Endodermal cell (in vitro differentiated cells): ENCODE measurements at places on chromosomes 6 and 20. TPM values are rescaled to one million over a fixed set of nuclear protein-coding genes. Genes with fewer than 3 reads are reported as not detected.

GRCh38 chr6:21777846-21778245 is 184.3 kb downstream of the SOX4 start:
- DNase-seq = no peak

DNA sequence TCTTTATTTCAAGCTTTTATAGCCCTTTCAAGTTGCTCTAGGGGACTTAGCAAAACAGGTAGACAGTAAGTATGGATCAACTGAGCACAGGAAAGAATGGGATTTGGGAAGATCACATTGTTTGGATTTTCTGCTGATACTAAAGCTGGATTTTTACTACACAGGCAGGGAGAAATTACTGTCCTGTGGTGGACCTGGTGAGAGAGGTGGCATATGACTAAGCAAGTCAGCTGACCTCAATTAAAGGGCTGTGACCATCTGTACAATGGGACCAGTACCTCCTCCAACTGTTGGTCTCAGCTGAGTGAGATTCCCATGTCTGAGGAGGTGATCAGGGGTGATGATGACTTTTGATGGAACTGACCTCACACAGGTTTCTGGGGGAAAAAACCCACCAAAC is 28.0 kb downstream of the RREB1 start:
- DNase-seq = peak; percentile 22

The TREML1 gene
- total RNA-seq = 0.31 to 0.65 TPM (median 0.31 TPM) in 3 replicates

The ZNF391 gene
- 8.1 to 9.6 TPM (median 9.2 TPM) in 3 replicates for total RNA-seq

GRCh38 chr6:157593596-157593995 is 212.6 kb downstream of the ZDHHC14 start:
- DNase-seq = no peak

DNA sequence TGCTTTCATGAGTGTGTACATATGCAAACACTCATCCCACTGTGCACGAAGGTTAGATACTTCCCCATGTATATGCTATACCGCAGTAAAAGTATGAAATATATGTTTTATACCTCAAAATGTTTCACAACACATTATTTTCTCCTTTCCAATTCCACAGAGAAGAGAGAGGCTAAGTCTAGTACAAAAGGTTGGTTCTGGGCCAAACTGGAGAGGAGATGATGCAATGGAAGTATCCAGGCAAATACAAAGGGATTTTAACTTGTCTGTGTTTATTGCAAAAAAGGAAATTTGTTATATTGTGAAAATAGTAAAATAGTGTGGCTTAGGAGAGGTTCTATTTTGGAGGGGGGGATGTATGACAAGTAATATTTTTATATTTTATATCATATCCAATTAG is 112.6 kb downstream of the PLCB1 start:
- no peak for DNase-seq

DNA sequence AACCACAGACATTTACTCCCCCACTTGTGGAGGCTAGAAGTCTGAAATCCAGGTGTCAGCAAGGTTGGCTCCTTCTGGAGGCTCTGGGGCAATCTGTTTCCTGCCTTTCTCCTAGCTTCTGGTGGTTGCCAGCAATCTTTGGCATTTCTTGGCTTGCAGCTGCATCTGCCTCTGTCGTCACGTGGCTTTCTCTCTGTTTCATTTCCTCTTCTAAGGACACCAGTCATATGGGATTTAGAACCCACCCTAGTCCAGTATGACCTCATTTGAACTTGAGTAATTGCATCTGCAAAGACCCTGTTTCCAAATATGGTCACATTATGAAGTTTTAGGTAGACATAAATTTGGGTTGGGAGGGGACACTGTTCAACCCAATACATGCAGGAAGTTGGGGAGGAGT is 56.2 kb upstream of the EPB41L1 start:
- DNase-seq = no peak

DNA sequence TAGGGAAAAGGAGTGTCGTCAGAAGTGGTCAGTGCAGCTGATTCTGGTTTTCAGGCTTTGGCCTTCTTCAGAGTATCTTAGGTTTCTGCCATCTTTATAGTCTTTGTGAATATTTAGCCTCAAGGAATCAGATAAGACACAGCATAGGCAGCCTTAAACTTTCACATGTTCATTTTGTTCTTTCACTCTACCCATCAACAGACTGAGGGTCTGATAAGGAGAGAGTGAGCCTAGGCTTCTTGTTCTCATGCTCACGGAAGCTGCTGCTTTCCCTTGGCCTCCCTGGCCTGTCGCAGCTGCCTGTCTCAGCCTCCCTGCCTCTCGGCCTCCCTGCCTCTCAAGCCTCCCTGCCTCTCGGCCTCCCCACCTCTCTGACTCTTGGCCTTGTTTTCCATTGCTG is 20.1 kb downstream of the RTF2 start:
- no peak for DNase-seq

- no peak for DNase-seq
Observed at GRCh38 chr20:1867495-1868260, 27.5 kb upstream of the SIRPA start.

The OR12D3 gene
- not detected in 3 replicates for total RNA-seq

GRCh38 chr6:86192123-86192522 is 549.4 kb upstream of the SYNCRIP start:
- DNase-seq = peak; percentile 68

The ARMC12 gene
- 0.93 to 2.0 TPM (median 1.8 TPM) in 3 replicates for total RNA-seq

The XKR7 gene
- 2.1 and 2.7 TPM in 2 replicates for total RNA-seq

The CDKN1A gene
- 3.7 and 3.9 TPM in 2 replicates for total RNA-seq

DNA sequence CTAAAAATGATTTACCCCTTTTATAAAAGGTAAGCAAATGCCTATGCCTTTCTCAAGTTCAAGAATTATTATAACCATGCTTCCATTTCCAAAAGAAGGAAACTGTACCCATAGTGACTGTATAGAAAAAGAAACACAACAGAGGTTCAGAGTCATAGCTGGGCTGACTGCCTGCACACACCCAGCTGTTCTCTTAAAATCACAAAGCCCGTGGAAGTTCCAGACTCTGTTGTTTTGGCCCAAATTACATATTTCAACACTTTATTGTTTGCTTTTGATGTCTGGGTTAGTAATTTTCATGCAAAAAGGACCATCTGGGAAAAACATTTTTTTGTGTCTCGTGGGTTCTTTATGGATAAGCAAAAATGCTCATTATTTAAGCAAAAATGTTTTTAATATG is 99.2 kb downstream of the LCA5 start:
- no peak for DNase-seq

DNA sequence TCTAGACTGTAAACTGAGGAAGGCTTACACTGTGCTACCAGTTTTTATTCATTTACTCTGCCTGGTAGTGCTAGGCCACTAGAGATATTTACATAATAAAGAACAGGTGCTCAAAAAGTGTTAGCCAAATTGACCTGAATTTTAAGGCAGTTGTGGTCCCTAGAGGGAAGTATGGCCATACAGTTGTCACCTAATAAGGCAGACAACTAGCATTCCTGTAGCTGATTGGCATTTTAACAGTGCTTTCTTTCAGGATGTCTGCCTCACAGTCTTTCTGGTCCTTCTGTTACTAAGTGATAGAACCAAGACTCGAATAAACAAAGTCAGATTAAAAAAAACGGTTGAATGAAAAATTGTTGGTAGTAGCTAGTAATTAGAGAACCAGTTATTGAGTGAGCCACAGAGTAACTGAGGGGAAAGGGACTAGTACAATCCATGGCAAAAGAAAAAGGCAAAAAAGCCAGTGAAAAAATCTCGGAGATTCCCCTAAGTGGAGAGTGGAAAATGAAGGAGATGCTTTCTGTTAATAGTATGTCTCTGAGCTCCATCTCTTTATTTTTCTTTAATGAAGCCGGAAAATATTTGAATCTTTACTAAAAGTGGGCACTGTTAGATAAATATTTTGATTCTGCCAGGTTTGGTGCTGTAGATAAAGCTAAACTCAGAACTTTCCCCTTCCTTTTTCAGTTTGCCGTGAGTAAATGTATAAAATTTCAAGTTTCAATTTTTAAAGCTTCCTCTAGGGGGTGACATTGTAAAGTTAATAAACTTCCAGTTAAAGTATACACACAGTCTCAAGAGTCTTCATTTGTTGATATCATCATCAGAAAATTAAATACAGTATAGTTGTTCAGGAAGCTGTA is 9.1 kb downstream of the VTA1 start:
- DNase-seq = peak; percentile 45

DNA sequence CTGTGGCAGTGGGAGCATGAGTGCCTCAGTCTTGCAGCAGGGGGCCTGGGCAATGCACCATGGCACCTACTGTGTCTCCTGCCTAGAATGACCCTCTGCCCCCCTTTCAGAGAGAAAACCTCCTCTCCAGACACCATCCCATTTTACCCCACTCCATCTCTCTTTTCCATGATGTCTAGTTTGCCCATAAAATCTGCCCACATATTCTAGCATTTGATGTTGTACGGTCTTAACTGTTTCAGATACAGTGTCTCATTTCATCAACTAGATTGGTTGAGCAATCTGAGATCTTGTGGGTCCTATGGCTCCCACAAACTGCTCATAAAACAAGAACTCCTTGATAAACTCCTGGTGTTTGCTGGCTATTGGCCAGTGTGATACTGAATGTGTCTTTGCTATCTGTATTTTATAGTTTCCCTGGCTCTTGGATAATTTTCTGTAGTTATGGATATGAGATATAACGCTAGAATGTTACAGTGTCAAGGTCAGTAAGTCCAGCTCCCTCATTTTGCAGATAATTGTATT is 8.1 kb downstream of the PNPLA1 start:
- no peak for DNase-seq

The HLA-DQB1 gene
- total RNA-seq = 1.5 to 4.4 TPM (median 2.2 TPM) in 3 replicates

- DNase-seq = no peak
Observed at GRCh38 chr20:19223640-19224039, 11.2 kb downstream of the SLC24A3 start.

DNA sequence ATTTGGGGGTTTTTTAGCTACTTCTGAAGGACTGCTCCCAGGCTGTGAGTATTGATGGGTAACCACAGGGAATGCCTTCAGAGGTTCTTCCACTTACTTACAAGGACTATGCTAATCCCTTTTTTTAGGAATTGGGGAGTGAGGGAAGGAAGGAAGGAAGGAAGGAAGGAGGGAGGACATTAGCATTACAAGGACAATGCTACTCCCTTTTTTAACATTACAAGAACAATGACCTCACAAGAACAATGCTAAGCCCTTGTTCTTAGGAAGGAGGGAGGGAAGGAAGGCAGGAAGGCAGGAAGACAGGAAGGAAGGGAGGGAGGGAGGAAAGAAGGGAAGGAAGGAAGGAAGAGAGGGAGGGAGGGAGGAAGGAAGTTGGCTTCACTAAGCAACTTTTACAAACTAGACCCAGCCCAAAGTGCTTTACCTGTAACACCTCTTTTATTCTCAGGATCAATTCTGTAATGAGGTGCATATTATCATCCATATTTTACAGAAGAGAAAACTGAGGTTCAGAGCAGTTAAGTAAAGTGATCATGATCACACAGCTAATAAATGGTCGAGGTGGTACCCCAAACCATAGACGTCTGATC is 446.8 kb upstream of the JARID2 start:
- DNase-seq = no peak

- no peak for DNase-seq
Observed at GRCh38 chr20:15379681-15380296, 1042.4 kb upstream of the FLRT3 start.

GRCh38 chr20:40805592-40805991 is 116.6 kb upstream of the MAFB start:
- no peak for DNase-seq

- DNase-seq = no peak
Observed at GRCh38 chr6:11141295-11141694, 29.8 kb upstream of the ERVFRD-1 start.

The IL20RA gene
- 0.13 to 0.26 TPM in 2 of 3 replicates, not detected in the other for total RNA-seq

DNA sequence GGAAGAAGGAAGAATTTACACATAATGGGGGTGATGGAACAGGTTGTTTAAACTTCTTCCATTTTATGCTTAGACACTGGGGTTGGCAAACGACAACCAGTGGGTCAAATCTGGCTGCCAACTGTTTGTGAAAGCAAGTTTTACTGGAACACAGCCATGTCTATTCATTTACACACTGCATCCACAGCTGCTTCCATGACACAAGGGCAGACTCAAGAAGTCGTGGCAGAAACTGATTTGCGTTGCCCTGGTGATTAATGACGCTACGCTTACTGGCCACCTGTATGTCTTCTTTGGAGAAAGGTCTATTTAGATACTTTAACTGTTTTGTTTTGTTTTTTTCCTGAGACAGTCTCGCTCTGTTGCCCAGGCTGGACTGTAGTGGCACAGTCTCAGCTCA is 19.0 kb downstream of the CTCFL start:
- DNase-seq = no peak

The SIRPB2 gene
- not detected in 3 replicates for total RNA-seq

The AURKA gene
- 56.3 and 58.0 TPM in 2 replicates for total RNA-seq

The SLC22A1 gene
- 1.0 and 1.1 TPM in 2 replicates for total RNA-seq

The LPA gene
- total RNA-seq = 0.46 to 0.80 TPM (median 0.47 TPM) in 3 replicates

The SRSF3 gene
- 536 and 574 TPM in 2 replicates for total RNA-seq

DNA sequence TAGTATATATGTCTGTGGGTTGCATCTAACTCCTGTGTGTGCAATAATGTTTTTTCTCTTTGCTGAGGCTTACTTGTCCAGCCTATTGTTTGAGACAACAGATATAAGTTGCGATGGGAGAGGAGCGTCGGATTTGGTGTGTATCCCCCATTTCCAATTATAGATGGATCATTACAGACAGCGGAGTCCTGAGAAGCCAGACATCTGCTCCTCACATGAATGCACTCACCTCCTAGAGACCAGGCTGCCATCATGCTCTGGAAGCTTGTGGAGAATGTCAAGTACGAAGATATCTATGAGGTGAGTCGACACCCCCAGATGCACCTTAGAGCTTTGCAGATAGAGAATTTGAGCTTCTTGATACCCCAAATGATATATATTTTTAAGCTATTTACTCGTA is at the start of gene TFAP2B:
Gene TFAP2B (plus strand): TSS at position 199 of the 400 bp plus-strand sequence. CDS start 21 bp downstream, at position 220.
- no peak for DNase-seq

The VWA7 gene
- total RNA-seq = 0.64 and 0.81 TPM in 2 replicates

GRCh38 chr20:1993986-1994385 is at the start of gene PDYN:
TSS of gene PDYN (minus strand) at chr20:1994058. CDS start at chr20:1983084, 10,974 bp downstream.
- no peak for DNase-seq

The LGSN gene
- total RNA-seq = not detected in 3 replicates

DNA sequence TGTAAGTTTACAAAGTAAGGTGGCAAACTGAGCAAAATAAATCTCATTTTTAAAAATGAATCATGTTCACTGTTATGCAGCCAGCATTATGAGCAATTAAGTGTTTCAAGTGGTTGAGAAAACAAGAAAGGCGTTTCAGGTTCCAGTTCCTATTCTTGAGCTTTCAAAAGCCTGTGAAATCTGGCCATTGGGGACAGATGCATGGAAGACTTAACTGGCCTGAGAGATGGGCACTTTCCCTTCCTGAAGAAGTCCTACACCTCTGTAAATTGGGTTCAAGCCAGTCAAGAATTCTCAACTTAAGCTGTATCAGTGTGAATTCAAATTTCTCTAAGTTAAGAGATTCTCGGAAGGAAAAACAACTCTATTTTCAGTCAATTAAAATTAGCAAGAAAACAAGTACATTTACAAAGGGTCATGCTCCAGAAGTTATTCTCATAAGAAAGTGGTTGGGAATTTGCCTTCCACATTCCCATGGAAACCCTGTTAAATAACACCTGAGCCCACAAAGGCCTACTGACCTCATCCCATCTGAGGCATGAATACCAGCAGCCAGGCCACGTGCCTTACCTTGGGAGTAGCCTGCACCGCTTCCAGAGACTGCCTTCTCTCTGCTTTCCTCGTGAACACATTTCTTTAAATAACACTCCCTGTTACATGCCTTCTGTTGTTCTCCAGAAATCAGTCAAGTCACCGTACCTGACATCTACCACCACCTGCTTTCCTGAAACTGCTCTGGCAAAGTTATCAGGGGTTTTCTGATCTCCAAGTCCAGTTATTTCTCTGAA is 19.4 kb downstream of the MAP3K5 start:
- peak; percentile 73 for DNase-seq

- DNase-seq = peak; percentile 48
Observed at GRCh38 chr6:69719602-69720193, 77.1 kb downstream of the LMBRD1 start.

- DNase-seq = no peak
Observed at GRCh38 chr6:90190752-90191395, 105.8 kb downstream of the BACH2 start.

GRCh38 chr20:52799130-52799529 is 173.0 kb upstream of the TSHZ2 start:
- no peak for DNase-seq

The NFATC2 gene
- total RNA-seq = 1.2 and 1.5 TPM in 2 replicates
